Endothelial cell of umbilical vein (primary cell): ENCODE measurements at places on chromosomes 7 and 10.

DNA sequence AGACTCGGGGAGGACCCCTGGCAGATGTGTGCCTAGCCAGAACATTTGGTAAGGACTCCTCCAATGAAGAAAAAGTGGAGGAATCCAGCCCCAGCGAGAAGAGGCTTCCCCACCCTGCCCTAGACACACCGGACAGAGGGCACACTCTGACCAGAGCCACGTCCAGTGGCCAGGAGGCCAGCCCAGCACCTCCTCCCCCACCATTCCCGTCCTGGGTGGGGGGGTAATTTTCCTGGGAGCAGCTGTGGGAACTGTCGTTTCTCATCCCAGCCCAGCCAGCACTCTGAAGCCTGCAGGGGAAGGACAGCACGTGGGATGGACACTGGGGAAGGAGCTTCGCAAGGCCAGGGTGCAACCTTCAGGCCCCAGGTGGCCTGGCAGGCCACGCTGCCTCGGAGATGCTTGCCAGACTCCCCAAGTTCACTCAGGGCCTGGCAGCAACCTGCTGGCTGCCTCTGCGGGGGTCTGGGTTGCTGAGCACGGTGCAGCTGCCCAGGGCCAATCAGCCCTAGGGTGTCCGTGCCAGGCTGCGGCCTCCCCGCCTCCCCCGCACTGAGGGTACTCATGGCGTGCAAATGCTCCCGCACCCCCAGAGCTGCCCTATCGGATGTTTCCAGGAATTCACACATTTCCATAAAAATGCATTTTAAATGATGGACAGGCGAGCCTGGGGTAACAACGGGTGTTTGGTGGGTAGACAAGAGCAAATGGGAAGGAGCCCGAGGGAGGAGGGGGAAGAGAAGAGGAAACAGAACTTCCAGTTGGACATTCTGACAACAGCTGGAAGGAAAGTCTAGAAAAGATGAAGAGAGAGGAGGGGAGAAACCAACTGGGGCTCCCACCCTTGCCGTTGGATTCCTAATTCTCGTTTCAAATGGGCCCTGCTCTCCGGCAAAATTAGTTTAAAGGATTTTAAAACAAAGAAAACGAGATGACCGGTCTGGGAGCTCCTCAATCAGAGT lies 1.9 kb upstream of the EN2 start:
- no peak overlapping the region for H3K4me3 ChIP-seq
- no peaks in the 10 kb centered on the region for H3K36me3 ChIP-seq

DNA sequence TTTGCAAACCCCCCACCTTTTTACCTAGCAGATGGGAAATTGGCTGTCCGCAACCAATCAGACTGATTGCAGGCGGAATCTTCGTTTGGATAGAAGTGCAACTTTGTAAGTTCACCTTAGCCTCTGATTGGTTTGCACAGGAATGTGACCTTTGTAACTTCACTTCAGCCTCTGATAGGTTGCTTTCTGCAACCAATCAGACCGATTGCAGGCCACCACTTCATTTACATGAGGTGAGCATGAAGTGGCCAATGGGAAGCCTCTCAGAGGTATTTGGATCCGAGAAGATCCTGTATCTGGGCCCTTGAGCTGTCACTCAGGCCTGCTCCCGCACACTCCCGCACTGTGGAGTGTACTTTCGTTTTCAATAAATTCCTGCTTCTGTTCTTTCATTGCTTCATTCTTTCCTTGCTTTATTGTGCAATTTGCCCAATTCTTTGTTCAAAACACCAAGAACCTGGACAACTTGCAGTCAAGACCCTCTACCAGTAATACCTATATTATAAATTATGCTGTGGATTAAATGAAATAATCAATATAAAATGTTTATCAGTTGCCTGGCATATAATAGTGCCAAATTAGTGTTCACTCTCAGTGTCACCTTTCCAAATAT lies 491.4 kb downstream of the PLXNA4 start:
- H3K27ac ChIP-seq, result no peak overlapping the region
- no peaks in the 10 kb centered on the region for H3K4me1 ChIP-seq
- no peak for DNase-seq
- peaks cover 25% of the 10 kb centered on the region for H3K27me3 ChIP-seq

DNA sequence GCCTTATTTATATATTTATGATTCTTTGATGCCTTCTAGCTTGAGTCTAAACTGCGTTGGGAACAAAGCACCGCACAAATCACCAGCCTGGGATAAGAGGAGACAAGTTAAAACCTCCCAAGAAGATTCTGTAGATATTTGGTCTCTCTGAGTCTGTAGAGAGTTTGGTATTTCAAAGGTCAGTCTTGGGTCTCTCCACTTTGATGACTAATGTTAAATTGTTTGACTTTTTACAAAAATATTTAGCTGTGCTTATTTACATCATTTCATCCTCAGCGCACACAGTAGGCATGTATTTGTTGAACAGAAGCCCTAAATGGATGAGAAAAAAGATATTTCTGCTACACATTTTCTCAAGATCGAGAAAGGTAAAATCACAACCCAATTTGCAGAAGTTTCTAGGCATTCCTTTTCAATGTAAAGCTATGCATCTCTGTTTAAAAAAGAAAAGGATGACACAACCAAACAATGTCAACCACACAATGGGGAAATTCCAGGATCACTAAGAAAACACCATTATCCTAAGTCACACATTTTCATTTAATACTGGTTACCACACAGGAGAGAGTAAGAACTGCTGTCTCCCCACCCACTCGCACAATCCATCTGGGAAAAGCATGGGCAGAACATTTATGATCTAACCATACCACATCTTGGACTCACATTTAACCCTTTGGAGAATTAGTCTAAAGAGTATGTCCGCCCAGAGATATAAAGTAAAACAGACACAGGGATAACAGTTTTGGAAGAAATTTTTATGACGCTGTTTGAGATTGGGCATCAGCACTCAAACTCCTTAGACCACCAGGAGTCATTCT lies 4.4 kb downstream of the CDK6 start:
- peak; percentile 61 for DNase-seq
- H3K4me1 ChIP-seq, result peaks cover 29% of the 10 kb centered on the region
- peaks cover under 1% of the 10 kb centered on the region for H3K27me3 ChIP-seq
- peak overlapping the region; percentile 71 for H3K4me3 ChIP-seq
- peak overlapping the region; percentile 78 for H3K27ac ChIP-seq

DNA sequence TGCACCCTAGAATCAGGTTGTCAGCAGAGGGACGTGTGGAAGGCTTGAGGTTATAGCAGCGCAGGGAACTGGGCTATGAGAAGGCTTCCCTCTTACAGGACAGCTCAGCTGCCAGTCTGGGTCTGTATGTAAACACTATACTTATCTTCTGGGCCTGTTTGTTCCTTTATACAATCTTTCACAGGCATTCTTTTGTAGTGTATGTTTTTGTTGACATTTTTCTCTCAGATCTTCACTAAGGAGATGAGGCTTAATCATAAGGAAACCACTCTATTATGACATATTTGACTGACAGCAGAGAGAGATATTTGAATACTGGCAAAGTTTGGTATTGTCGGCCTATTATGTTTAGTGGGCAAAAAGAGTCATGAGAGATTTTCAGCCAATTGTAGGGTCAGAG lies 929 bp downstream of the GBF1 start:
- peaks cover 21% of the 10 kb centered on the region for H3K4me1 ChIP-seq
- no peaks in the 10 kb centered on the region for H3K36me3 ChIP-seq
- H3K27ac ChIP-seq, result no peak overlapping the region

GRCh38 chr7:129334473-129334872 lies 99.8 kb upstream of the STRIP2 start:
- H3K4me1 ChIP-seq, result peaks cover 5% of the 10 kb centered on the region
- DNase-seq, result no peak
- H3K27me3 ChIP-seq, result no peaks in the 10 kb centered on the region
- no peak overlapping the region for H3K27ac ChIP-seq
- H3K36me3 ChIP-seq, result no peaks in the 10 kb centered on the region

DNA sequence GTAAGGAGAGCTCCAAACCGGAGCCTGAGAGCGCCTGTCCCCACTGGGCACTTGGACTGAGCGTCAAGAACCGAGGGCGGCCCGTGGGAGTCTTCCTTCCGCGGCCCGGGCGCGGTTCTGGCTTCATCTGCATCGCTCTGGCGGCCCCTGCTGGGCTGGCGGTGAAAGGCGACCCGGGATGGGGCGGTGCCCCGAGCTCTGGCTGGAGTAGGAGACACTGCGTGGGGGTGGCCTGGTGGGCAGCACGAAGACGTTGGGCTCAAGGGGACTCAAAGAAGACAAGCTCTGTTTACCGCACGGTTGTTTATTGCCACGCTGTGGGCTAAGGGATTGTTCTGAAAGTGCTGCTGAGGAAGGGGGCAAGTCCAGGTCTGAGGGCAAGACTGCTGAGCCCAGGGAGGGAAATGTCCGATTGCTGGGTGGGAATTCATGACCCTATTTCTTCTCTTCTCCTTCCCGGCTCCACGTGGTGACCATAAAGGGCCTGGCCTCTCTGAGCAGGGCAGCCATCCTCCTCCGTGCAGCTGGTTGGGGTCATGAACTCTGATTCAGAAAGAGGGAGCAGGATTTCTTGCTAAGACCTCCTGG lies 29.8 kb downstream of the PLAU start:
- H3K4me1 ChIP-seq, result peaks cover 19% of the 10 kb centered on the region
- H3K4me3 ChIP-seq, result no peak overlapping the region
- peak; percentile 71 for DNase-seq
- H3K36me3 ChIP-seq, result no peaks in the 10 kb centered on the region
- H3K27ac ChIP-seq, result peak overlapping the region; percentile 47

DNA sequence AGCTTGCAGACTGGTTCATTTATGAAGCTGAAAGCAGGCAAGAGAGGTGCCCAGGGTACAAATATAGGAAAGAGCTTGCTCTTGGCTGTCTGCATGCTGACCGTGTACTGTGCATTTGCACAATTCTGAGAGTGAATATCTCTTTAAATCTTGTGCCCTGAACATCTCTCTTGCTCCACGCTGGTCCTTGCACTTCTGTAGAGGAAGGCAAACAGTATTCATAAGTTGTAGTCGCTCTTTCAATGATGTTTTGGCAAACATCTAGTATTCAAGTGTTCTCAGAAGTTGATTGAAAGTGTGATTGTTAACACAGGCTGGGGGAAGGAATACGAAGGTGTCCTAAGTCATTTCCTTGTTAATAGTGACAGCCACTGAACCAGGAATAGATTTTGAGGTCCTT lies 213.2 kb downstream of the TRIL start:
- H3K27me3 ChIP-seq, result no peaks in the 10 kb centered on the region
- H3K4me3 ChIP-seq, result no peak overlapping the region
- DNase-seq, result no peak

GRCh38 chr7:91288208-91288824 lies 24.1 kb downstream of the FZD1 start:
- H3K4me3 ChIP-seq, result no peak overlapping the region
- no peaks in the 10 kb centered on the region for H3K4me1 ChIP-seq
- DNase-seq, result peak; percentile 41
- H3K27ac ChIP-seq, result no peak overlapping the region
- H3K36me3 ChIP-seq, result no peaks in the 10 kb centered on the region

DNA sequence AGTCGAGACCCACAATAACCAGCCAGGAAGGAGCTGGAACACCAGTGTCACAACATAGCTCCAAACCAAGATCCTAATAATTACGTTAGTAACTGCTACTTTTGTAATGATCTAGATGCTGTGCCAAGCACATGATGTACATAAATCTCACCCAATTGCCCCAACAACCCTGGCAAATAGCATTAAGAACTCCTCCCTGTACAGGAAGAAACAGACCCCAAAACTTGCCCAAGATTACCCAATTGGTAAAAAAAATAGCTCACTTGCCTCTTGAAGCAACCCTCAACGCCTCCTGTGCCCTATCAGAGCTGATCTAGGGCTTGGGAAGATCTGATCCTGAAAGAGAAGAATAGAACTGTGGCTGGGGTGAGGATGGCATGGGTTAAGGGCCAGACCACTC lies 628.7 kb upstream of the AUTS2 start:
- no peaks in the 10 kb centered on the region for H3K27me3 ChIP-seq
- no peak for DNase-seq
- H3K36me3 ChIP-seq, result no peaks in the 10 kb centered on the region
- H3K27ac ChIP-seq, result no peak overlapping the region
- no peak overlapping the region for H3K4me3 ChIP-seq
- no peaks in the 10 kb centered on the region for H3K4me1 ChIP-seq

DNA sequence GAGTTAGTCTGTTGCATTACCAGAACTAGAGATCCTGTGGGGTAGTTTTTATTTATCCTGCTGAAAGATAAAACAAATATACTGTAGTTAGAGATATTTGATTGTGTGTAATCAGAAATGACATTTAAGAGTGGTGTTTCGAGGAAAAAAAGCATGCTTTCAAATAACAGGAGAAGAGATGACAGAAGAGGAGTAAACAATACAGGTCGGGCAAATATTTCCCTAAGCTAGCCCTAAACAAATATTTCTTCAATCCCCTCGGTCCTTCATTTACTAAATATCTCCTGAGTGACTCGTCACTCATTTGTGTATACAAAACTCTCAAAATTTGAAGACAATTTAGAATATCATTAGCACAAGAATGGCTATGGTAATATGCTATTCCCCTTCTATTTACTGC lies 219.7 kb upstream of the FERD3L start:
- H3K4me3 ChIP-seq, result no peak overlapping the region
- DNase-seq, result no peak
- no peaks in the 10 kb centered on the region for H3K27me3 ChIP-seq
- no peak overlapping the region for H3K27ac ChIP-seq
- H3K4me1 ChIP-seq, result no peaks in the 10 kb centered on the region

DNA sequence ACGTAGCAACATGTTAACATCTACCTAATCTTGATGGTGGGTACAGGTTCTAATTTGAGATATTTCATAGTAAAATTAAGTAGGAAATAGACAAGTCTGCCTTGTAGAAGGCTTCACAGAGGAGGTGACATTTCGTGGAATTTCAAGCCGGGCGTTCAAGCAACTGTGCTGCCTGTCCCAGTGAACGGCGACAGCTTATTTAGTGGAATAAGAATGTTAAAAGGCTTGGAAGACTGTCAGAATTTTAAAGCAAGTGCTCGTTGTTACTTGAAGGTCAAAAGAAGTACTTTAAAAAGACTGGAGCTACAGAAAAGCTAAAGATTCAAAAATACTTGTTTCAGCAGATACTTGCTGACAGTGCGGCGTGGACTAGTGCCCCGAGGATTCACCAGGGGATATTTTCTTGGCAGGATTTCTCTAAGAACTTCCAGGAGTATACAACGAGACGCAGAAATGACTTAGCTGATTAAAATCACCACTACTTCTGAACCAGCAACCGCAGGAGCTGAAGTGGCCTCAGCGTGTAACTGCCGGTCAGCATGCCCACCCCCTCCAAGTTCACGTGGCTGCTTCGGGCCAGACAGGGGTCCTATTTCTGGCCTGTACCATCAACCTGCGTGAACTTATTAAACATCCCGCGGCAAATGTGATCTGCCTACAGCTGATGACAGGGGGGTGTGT lies 46.5 kb downstream of the CTBP2 start:
- DNase-seq, result no peak
- no peaks in the 10 kb centered on the region for H3K4me1 ChIP-seq
- H3K4me3 ChIP-seq, result no peak overlapping the region
- H3K27ac ChIP-seq, result no peak overlapping the region
- H3K36me3 ChIP-seq, result peaks cover 2% of the 10 kb centered on the region
